ENCODE measurements at places on chromosomes 6 and 20.

- no peak for ATAC-seq
Observed at GRCh38 chr6:105317607-105318533, 85.0 kb downstream of the PREP start.

- ATAC-seq = no peak
Observed at GRCh38 chr20:1373614-1374013, 19.2 kb downstream of the FKBP1A start.

GRCh38 chr20:53547664-53548239 lies 45.9 kb downstream of the ZNF217 start:
- peak; percentile 25 for ATAC-seq

DNA sequence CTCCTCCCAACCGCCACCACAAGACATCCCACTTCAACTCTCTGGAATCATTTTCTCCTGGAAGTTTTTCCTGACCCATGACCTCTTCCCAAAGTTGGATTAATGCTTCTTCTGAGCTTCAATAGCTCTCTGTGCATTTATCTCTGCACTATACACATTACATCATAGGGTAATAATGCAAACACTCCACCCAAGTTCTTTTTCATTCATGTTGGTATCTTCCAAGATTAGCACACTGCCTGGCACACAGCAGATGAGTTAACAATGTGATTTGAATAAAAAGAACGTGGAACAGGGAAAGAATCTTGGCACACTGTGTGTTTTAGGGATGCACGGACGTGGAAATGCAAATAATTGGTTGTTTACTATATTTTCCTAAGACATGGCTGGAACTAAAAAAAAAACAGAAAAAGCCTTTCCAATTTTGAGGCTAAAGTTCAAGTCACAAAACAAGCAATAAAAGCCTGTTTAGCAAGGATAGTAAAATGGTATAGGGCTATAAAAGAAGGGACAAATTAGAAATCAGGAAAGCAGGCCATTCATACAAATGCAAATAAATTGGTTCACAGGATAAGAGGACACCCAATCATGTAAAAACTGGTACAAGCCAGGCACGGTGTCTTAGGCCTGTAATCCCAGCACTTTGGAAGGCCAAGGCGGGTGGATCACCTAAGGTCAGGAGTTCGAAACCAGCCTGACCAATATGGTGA lies 1.6 kb upstream of the FAM135A start:
- no peak for ATAC-seq

DNA sequence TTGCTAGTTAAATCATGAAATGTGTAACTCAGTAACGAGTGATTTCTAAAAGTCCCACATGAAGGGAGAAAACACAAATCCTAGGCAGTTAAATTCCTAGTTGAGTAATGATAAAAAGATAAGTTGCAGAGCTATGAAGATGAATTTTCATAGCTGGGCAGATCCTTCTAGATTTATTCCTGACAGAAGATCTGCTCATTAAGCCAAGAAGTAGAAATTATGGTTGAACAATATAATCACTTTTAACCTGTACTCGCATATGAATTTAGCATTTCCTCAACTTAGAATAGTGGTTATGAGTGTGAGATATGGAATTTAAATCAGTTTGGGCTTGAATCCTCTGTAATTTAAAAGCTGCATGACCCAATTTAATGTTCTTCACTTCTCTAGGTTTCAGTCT lies 359.2 kb upstream of the HSF2 start:
- no peak for ATAC-seq

Data from gastroesophageal sphincter (tissue), 4 donors.